ENCODE measurements at places on chromosomes 11 and 22.

- DNase-seq, result no peak
Measured at GRCh38 chr22:49536571-49537131, 291.0 kb downstream of the BRD1 start.

- no peak for DNase-seq
Measured at GRCh38 chr11:12631651-12632050, 42.6 kb upstream of the TEAD1 start.

GRCh38 chr22:24418786-24419474, 8.5 kb upstream of the ADORA2A start:
- DNase-seq, result no peak

DNA sequence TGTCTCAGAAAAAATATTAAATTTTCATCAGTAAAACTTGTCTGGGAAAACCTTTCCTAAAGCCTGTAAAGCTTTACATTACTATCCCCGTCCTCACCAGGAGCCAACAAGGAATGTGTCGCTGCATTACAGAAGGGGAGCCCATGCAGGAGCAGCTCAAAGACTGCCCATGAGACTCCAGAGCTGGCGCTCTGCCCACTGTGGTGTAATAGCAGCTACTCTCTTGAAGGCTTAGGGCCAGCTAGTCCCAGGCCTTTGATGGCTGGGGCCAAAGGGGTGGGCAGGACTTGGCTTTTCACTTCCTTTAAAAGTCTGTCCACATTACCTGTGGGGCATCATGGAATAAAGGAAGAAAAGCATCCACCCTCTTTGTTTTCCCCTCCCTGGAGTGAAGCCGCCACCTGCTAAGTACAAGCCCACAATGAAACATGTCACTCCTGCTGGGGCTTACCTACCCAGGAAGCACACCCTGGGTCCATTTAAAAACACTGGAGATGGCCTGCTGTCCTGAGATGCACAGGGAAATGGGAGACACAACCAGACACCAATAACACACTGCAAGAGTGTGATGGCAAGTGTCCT, 150.7 kb downstream of the ADAMTS15 start:
- DNase-seq, result no peak

GRCh38 chr11:114057605-114058004, 1.9 kb upstream of the ZBTB16 start:
- no peak for DNase-seq

Measured in GDM1 (cell line).